ENCODE measurements at places on chromosomes 16 and 17.

GRCh38 chr17:78007647-78008046 lies 49.1 kb downstream of the TNRC6C start:
- DNase-seq = no peak

- DNase-seq = no peak
Measured at GRCh38 chr16:1038932-1039331, 33.6 kb upstream of the SSTR5 start.

GRCh38 chr17:66847704-66848103 lies 12.8 kb downstream of the CACNG5 start:
- no peak for DNase-seq

DNA sequence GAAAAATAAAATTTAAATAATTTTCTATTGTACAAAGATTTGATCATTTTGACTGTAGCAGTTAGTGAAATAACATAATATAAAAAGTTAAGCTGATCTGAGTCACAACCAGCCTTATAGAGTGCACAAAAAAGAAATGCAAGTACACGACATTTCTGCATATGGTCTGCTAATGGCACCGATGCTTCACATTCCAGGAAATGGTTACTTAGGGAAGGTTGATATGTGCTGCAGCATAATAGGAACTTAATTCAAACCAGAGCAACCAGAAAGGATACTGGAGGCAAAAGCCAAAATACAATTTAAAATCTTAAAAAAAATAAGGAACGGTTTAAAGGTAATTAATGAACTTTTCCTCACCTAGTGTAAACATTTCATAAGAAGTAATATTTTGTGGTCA lies 10.0 kb upstream of the CFDP1 start:
- DNase-seq = peak; percentile 89

DNA sequence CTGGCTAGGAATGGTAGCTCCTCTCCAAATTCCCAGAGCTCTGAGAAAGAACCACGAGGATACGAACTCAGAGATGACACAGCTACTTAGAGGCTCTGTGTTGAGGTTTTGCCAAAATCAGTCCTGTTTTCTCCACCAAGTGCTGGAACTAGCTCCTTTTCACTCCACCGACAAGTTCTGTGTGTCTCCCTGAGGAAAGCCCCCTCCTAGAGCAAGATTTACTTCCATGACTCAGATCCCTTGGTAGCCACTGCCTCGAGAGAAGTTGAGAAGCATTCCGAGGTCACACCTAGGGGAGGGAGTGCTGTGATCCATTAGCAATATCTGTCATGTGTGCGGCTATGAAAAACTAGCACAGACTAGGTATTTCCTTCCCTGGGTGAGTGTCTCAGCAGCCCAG lies 30.6 kb downstream of the IL21R start:
- DNase-seq = peak; percentile 91

DNA sequence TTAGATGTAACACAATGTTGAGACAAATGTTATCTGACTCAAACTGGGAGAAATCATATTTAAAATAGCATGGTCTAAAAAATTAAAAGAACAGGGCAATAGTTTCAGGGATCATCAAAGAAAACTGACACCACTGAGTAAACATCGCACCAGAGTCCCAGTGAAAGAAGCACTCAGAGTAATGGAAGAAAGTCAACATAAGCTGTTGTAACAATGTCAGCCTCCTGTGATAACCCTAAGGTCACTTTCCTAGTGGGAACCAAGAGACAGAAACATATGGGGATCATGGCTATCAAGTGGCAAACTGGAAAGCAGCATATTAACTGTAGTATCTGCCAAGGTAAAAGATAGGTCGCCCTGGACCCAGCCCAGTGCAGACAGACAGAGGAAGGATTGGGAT lies 160.8 kb downstream of the CA10 start:
- no peak for DNase-seq

DNA sequence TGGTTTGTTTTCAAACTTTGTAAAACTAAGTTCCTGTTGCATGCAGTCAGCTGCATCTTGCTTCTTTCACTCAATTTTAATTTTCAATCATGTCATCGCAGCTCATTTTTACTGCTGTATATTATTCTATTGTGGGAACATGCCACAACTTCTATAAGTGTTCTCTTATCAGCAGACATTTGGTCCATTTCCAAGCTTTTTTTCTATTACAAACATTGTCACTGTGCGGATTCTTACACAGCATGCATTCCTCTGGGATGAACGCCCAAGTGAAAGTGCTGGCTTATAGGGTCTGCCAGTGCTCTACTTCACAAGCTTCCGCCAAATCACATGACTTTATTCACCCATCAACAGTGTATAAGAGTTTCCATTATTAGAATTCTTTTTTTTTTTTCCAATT lies 22.7 kb downstream of the GINS3 start:
- DNase-seq = peak; percentile 21

GRCh38 chr17:1797323-1797722 lies 32.4 kb downstream of the SMYD4 start:
- DNase-seq = no peak

DNA sequence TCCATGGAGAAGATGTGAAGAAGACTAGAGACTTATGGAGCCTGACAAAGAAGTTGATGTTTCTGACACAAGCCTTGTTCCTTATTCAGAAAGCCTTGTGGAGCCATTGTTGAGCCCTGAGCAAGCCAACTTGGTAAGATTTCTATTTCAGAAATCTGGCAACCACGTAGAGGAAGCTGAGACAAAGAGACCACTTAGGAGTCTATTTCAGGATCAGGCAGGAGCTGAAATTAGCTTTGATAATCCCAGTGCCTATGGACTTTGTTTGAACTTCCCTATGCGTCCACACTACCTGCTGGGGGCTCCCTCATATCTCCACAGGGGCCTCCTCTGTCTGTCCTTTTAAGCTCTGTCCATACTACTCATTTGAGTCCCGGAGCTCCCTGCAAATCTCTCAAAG lies 540.0 kb upstream of the GOT2 start:
- no peak for DNase-seq

DNA sequence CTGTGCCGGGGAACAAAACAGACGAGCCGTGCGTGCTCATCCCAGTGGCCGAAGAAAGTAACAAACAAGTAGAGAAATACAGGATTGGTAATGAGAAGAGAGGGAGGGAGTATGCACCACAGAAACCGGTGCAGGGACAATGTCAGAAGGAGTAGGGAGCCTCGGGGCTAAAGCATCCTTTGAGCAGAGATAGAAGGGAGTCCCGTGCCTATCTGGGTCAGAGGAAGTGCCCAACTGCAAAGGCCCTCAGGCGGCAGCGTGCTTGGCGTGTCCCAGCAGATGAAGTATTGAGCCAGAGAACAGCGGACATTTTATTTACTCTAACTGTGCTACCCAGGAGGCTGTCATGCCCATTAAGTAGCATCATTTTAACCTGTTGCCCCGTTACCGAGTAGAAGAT lies 114.9 kb upstream of the CACNG5 start:
- no peak for DNase-seq

- DNase-seq = no peak
Measured at GRCh38 chr16:75248536-75249380, 2.7 kb downstream of the BCAR1 start.

DNA sequence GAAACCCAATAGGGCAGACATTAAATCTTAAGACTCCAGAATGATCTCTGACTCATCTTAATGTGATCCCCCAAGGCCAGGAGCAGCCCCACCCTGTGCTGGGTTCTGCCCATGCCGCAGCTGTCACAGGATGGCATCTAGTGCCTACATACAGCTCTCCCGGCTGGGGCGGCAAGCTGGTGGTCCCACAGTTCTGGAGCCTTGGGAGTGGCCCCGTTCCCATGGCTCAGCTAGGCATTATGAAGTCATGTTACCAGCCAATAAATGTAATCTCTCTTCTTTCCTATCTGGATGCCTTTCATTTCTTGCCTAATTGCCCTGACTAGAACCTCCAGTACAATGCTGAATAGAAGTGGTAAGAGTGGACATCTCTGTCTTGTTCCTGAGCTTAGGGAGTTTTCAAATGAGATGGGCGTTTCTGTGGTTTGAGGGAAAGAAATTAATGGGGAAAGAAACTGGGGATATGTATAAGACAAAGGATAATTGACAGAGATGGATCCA lies 95.7 kb upstream of the DNAH17 start:
- DNase-seq = no peak

DNA sequence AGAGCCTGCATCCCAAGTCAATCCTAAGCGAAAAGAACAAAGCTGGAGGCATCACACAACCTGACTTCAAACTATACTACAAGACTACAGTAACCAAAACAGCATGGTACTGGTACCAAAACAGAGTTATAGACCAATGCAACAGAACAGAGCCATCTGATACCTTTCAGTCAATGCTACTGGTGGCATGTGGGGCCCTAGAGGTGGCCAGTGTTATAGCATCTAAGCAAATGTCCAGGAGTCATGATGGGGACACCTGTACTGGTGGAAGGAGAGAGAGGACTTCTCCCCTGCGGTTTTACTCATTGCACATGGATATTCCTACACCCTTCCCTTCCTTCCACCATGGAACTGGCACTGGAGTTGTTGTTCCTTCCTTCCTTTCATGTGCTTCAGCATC lies 6.0 kb upstream of the ASIC2 start:
- DNase-seq = no peak

GRCh38 chr16:83577078-83577745 lies 230.6 kb upstream of the HSBP1 start:
- no peak for DNase-seq

DNA sequence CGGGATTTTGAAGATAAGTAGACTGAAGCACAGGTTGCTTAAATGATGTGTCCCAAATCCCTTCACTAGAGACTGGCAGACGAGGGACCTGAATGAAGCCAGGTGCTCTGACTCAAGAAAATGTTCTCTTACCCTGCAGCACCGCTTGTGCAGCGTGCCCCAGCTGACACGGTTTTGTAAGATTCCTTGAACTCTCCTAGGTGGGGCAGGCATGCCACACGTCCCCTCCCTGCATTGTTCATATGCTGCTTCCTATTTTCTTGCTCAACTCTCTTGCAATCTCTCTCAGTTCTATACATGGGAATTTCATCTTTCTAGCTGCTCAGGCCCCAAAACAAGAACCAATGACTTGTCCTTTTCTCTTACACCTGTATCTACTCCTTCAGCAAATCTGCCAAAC lies 22.1 kb upstream of the HNF1B start:
- no peak for DNase-seq

DNA sequence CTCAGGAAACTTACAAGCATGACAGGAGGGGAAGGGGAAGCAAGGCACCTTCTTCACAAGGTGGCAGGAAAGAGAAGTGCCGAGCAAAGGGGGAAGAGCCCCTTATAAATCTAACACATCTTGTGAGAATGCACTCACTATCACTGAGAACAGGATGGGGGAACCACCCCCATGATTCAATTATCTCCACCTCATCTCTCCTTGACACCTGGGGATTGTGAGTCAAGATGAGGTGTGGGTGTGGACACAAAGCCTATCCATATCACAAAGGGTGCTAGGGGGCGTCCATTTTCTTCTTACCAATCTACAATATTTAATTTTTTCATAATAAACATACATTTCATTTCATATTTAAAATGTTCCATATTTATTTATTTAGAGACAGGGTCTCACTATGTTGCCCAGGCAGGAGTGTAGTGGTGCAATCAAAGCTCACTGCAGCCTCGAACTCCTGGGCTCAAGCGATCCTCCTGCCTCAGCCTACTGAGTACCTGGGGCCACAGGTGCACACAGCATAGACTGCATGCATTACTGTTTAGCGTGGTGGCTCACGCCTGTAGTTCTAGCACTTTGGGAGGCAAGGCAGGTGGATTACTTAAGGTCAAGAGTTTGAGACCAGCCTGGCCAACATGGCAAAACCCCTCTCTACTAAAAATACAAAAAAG lies 26.5 kb upstream of the FAAP100 start:
- DNase-seq = no peak

DNA sequence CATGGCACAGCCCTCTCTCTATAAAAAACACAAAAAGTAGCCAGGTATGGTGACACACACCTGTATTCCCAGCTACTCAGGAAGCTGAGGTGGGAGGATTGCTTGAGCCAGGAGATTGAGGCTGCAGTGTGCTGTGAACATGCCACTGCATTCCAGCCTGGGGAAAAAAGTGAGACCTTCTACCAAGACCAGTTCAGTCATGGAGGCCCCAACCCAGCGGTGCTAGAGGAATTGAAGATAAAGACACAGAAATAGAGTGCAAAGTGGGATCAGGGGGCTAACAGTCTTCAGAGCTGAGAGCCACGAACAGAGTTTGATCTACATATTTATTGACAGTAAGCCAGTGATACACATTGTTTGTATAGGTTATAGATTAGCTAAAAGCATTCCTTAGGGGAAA lies 15.6 kb upstream of the CCL8 start:
- DNase-seq = no peak

- DNase-seq = no peak
Measured at GRCh38 chr17:56648806-56649205, 55.3 kb downstream of the NOG start.

DNA sequence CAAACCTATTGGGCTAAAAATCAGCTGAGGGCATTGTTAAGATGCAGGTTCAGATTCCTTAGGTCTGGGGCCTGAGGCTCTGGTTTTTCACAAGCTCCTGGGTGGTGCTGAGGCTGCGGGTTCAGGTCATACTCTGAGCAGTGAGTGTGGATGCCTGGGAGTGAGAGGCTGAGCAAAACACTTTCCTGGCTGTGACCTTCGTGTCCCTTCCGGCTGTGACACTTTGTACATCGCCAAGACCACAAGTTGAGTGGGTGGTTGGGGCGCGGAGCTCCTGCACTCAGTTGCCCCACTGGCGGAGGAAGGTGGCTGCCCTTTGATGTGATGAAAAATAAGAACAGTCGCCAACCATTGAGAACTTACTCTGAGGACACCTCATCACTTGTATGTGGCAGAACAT lies 24.8 kb downstream of the CCR7 start:
- DNase-seq = no peak
